Transverse colon (tissue), 4 donors: ENCODE measurements at places on chromosomes 5 and 9.

DNA sequence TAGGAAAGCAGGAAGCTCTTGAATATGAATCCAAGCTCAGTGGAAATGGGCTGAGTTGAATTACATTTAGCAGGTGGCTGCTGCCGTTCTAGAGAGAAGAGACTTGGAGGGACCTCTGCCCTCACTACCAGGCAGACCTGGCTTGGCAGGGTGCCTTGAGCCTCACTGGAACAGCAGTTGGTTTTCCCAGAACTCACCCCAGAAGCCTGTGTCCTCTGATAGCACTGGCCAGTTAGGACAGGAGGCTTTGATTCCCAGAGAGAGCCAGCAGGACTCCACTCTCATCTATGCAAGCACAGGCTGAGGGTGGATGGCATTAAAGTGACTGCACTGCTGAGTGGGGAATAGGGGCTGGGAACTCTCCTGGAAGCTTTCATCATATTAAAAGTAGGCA, 54.8 kb downstream of the PWWP2A start:
- peak; percentile 76 for DNase-seq

DNA sequence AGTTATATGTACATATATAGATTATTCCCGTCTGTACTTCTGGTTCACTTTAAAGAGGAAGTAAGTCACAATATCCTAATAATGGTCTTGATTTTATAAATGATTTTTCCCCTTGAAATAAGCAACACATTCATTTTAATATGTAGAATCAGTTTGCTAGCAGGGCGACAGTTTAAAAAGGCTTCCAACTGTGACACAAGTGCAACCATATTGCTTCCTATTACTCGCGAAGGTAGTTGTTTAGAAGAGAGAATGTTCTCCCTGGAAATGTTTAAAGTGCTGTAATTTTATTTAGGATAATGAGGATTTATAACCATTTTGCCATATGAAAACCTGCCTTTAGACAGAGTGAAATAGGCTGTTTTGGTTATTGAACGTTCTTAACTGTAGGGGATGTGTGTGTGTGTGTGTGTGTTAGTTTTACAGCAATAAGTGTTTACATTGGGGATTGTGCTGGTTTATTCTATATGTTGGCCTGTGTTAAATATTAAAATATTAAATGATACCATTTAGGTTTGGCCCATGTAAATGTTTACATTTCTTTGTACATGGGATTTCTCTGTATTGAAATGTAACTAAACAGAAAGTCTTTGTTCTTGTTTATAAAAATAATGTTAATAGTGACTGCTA, 138.3 kb downstream of the PBX3 start:
- DNase-seq: no peak

DNA sequence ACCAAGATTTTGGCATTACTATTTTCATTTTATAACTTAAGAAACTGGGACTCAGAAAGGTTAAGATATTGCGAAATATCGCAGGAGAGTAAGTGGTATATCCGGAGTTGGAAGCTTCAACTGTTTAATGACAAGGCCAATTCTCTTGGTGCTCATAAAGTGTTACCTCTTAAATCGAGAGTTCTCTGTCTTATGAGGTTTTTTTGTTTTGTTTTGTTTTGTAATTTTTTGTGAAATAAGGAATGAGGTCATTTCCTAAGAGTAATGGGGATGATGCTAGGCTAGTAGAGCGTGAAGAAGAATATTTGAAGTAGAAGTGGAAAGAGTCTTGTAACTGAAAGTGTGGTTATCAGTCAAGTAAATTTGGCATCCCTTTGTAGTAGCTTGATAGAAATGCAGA, 183.2 kb upstream of the DAB2 start:
- DNase-seq: no peak

- DNase-seq: no peak
Observed at GRCh38 chr5:175746851-175747250, 89.0 kb downstream of the HRH2 start.

GRCh38 chr5:38367410-38367809, 109.1 kb downstream of the EGFLAM start:
- DNase-seq: no peak

- DNase-seq: peak; percentile 66
Observed at GRCh38 chr9:133403766-133404453, 13.9 kb downstream of the REXO4 start.

- no peak for DNase-seq
Observed at GRCh38 chr9:114417511-114417910, 29.7 kb upstream of the AKNA start.

DNA sequence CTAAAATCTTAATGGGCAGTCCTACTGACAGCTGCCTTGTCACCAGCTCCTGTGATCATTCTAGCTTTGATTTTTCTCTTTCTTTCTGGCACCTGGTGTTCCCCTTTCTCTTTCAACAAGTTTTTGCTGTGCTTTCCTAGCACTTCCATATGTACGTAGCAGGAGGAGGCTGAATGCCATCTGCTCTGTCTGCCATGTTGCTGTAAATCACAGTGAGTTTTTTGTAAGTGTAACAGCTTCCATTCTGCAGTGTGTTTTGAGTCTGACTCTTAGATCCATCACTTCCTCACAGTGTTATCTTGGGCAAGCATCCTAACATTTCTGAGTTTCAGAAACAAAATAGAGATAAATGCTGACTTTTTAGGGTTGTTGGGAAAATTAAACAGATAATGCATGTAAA, 247.9 kb downstream of the DOCK8 start:
- DNase-seq: no peak

GRCh38 chr9:134324359-134325095, 1.7 kb upstream of the RXRA start:
- peak; percentile 19 for DNase-seq

- DNase-seq: no peak
Observed at GRCh38 chr5:111635151-111635902, 121.7 kb downstream of the NREP start.

DNA sequence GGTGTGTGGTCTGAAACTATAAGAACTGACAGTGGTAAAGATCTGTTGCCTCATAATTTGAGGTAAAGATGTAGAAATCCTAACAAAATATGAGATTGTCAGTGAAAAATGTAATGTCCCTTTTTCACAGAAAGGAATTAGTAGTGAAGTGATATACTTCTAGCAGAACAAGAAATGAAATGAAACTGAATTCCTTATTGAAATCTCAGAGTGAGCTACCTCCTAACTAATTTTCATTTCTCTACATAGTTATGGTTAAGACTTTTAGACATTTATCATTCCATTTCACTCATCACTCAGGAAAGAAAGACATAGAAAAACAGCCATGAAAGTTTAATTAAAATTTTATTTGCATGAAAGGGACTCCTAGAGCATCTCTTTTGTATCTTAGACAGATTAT, 48.7 kb downstream of the TMEM174 start:
- DNase-seq: no peak

GRCh38 chr5:102623329-102624065, 124.7 kb upstream of the SLCO6A1 start:
- no peak for DNase-seq

DNA sequence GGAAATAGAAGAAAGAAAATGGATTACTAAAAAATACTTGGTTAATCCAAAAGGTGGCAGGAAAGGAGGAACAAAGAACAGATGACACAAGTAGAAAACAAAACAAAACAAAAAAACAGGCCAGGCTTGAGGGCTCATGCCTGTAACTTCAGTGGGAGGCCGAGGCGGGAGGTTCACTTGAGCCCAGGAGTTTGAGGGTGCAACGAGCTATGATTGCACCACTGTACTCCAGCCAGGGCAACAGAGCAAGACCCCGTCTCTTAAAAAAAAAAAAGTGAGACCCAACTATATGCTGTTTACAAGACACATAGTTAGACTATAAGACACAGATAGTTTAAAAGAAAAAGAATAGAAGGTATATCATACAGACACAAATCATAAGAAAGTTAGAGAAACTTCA, 59.5 kb downstream of the AK8 start:
- DNase-seq: no peak

DNA sequence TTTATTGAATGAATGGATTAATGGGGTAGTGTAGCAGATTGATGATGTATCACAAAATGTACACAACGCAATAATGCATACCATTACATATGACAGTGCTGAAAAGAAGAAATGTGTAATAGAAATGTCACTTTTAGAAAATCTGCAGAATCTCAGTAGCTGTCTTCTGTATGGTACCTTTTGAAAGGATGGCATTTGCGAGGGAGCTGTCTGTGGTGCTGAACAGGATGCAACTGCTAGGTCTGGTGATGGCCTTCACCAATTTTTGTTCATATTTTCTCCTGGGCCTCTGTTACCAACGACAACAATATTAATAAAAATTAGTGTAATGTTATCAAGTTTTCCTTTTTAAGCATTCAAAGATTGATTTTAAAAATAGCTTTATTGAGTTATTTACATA, 36.2 kb upstream of the OTULIN start:
- DNase-seq: no peak

DNA sequence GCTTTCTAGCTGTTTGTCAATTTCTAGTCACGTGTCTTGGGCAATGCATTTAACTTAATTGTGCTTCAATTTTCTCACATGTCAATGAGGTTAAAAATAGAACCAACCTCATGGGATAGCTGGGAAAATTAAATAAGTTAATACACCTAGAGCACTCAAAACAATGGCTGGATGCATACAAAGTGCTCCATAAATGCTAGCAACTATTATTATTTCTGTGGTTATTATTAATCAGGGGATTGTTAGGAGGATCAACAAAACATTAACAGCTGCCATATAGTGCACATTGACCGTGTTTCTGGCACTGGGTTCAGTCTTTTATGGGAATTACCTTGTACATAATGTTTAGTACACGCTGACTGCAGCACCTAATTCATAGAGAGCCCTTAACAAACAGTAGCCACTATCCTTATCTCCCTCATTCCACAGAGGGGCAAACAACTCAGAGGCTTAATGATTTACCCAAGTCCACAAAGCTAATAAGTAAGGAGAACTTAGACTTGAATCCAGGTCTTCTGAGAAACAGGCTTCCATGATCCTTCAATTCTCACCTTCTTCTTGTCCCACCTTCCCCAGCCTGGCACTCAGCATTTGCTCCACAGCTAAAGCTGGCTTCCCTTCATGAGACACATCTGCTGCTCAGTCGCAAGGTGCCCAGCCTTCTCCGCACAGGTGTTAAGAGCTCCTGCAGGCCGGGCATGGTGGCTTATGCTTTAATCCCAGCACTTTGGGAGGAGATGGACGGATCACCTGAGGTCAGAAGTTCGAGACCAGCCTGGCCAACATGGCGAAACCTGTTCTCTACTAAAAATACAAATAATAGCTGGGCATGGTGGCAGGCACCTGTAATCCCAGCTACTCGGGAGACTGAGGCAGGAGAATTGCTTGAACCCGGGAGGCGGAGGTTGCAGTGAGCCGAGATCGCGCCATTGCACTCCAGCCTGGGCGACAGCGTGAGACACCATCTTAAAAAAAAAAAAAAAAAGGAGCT, 137.4 kb upstream of the ABCA1 start:
- no peak for DNase-seq

DNA sequence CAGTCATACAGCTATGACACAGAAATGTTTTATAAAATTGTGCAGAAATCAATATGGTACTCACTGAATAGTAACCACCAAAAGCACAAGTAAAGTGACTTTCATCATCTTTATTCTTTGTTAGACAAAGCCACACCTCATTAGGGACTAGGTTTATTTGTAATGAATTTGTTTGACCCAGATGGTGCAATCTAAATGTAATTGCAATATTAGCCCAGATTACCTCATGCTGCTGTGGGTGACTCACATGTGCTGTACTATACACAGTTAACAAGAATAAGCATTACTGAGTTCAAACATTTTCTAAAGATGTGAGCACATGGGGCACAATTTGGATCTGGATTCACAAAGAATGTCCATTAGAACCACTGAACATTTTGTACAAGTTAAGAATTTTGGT, 759.3 kb upstream of the TYRP1 start:
- DNase-seq: no peak

GRCh38 chr9:82560457-82560904, 502.5 kb downstream of the RASEF start:
- DNase-seq: peak; percentile 10

GRCh38 chr5:172339264-172340180, 56.0 kb upstream of the UBTD2 start:
- DNase-seq: no peak

DNA sequence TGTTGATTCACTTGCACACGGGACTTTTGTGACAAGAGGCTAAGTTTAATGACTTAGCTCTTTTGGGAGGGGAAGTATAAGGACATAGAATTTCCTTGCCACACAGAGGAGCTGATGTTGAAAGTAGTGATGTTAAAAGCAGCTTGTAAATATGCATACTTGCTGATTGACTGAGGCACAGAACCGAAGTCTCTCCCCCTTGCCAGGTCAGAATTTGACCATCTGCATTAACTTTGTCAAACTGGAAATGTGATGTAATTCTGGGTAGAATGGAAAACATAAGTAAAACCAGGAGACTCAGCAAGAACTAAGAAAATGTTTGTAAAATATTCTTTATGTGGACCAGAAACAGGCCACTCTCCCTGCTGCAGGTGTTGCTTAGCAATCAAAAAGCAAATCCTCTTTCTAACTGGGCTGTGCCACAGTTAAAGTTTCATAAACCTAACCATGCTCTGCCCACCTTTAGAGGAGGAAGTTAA, 284.2 kb downstream of the NR3C1 start:
- DNase-seq: no peak

DNA sequence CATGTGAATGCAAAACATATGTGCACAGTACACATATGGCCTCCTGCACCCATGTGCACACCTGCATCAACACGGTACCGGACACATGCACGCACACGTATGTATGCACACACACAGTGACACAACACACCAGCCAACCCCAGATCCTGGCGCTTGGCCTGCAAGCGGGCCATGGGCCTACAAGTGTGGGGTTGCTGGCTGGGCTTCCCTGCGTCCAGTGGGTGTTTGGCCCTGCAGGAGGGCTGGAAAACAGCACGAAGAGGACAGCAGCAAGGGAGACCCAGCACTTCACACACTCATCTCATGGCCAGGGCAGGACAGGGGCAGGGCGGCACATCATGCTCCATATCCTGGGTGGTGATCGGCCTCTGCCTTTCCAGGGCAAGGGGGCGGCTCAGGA, 77.7 kb downstream of the COL5A1 start:
- DNase-seq: no peak

GRCh38 chr5:95057615-95058014, 227.3 kb downstream of the MCTP1 start:
- no peak for DNase-seq

DNA sequence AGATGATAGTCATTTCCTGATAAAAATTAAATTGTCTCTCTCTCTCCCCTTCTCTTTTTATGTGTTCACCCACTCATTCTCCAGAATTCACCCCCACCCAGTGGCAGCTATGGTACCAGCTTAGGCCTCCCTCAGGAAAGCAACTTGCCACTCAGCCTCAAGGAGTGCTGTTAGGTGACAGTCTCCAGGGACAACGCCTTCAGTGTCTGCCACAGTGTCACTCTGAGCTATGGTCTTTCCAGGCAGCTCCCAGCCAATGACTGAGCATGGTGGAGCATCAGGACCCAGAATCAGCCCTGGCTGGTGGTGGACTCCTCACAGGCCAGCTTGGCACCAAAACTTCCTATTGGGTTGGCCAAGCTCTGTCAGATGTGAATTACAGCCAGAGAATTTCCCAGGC, 140.9 kb upstream of the PIK3R1 start:
- DNase-seq: no peak

GRCh38 chr5:111072949-111073682, 1.6 kb downstream of the TSLP start:
- DNase-seq: peak; percentile 61
